Cerebellum (tissue), 4 donors: ENCODE measurements at places on chromosomes 7 and 10. TPM values are rescaled to one million over a fixed set of nuclear protein-coding genes. Genes with fewer than 3 reads are reported as not detected.

DNA sequence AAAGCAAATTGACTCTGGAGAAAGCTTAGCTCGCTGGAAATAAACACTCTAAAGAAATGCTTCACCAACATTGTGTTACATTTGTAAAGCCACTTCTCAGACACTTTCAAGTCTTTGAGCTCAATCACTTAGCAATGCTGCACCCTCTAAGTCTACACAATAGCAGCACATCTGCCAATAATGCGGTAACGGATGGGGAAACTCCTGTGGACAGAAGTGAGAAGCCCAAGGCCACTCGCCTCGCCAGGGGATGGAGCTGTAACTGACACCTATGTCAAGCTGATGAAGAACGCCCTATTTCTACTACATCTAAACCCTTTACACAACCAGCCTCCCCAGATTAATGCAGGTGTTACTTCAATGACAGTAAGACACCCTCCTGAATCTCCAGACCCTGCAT, 167.7 kb downstream of the SFMBT2 start:
- no peak for DNase-seq

Gene CPA1
- total RNA-seq = not detected

Gene MRC1
- total RNA-seq = 5.5 TPM

Gene ZFAND4
- total RNA-seq = 28.1 TPM

DNA sequence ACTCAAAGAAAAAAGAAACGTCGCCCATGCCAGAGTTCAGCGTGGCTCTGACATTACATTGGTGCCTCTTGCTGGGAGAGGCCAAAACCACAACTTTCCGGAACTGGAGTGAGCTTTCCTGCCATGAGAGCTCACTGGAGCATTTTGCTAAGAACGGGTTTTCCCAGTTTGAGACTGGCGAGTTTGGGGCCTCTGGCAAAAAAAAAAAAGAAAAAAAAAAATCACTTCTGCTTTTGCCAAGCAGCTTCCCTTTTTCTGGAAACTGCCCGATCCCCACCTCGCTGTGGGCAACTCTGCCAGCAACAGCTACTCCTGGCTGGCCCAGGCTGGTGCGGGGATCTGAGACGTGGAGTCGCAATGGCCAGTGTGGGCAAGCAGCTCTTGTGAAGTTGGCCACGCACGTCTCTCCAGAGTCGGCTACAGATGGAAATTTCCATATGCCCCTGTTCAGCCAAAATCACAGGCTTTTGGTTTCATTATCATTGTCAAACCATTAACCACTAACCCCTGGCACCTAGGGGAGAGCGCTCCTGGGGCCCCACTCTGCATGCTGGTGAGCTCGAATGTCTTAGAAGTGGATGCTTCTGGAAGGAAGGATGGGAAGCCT, 25.7 kb downstream of the PRKAG2 start:
- DNase-seq = no peak

Gene BMPR1A
- 51.8 TPM for total RNA-seq

Gene NXPH1
- 22.4 TPM for total RNA-seq

DNA sequence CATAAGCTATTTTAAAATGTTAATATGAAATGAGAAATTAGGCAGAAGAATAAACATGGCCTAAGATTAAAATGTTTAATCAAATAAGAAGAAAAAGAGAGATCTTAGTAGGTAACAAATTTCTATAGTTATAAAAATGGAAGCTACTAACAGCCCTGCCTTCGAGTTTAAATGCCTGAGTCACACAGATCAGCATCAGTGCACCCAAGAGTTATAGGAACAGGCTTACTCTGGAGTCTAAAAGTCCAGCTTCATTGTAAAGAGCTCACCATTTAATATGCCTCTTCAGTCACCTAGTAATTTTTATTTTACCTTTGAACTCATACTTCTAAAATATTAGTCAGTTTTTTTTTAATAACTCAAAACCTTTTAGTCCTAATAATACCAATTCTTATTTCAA, 52.6 kb downstream of the BRI3 start:
- DNase-seq = no peak

Gene CRYGN
- total RNA-seq = not detected

Gene MKRN1
- 74.8 TPM for total RNA-seq

GRCh38 chr10:82691211-82691610, 816.2 kb downstream of the NRG3 start:
- no peak for DNase-seq
